ENCODE measurements at places on chromosomes 4 and X.

GRCh38 chr4:158159718-158160094 lies 13.1 kb downstream of the GASK1B start:
- DNase-seq: no peak

DNA sequence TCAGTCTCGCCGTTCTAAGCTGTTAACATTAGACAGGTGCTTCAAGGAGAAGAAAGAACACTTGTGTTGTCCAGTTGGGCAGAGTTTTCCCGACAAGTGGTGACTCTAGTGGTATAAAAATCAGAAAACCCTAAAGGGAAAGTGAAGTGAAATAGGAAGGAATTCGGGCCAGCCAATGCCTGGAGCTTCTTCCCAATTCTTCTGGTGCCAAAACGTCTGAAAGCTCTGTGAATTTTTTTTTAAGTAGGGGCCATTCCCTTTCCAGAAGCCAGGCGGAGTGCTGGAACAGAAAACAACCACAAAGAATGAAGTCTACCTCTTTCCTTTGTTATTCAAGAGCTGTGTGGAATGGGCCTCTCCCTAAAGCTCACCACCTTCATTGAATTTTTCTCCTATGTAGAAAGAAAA lies 43.1 kb upstream of the PPARGC1A start:
- peak; percentile 18 for DNase-seq

GRCh38 chr4:73139245-73139644 lies 69.7 kb upstream of the COX18 start:
- no peak for DNase-seq

- DNase-seq: no peak
Observed at GRCh38 chr4:168812806-168813205, 197.2 kb downstream of the CBR4 start.

DNA sequence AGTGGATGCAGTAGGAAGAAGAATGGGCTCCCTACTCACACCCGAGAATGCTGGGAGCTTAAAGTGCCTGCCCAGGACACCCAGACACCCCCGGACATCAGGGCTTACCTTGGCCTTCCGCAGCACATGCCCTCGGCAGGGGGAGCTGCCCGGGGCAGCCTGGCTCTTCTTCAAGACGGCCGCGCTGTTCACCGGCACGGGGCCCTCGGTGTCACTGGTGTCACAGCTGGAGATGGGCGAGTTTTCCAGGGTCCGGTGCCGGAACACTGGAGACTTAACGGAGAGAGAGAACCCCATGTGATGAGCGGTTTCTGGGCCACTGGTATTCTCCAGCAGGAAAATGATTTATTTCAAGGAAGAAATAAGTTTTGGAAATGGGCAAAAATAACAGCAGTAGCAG lies 170.9 kb downstream of the AFAP1 start:
- no peak for DNase-seq

- no peak for DNase-seq
Observed at GRCh38 chrX:39972340-39972739, 125.4 kb downstream of the BCOR start.

GRCh38 chr4:183443655-183444213 lies 702 bp upstream of the CDKN2AIP start:
- peak; percentile 86 for DNase-seq

- DNase-seq: peak; percentile 66
Observed at GRCh38 chr4:113952452-113953029, 26.9 kb downstream of the ARSJ start.

GRCh38 chr4:118760493-118760892 lies 75.3 kb downstream of the METTL14 start:
- no peak for DNase-seq

- no peak for DNase-seq
Observed at GRCh38 chr4:139852612-139853269, 187.1 kb downstream of the MGST2 start.

- peak; percentile 66 for DNase-seq
Observed at GRCh38 chr4:118772081-118772766, 63.7 kb downstream of the SEC24D start.

DNA sequence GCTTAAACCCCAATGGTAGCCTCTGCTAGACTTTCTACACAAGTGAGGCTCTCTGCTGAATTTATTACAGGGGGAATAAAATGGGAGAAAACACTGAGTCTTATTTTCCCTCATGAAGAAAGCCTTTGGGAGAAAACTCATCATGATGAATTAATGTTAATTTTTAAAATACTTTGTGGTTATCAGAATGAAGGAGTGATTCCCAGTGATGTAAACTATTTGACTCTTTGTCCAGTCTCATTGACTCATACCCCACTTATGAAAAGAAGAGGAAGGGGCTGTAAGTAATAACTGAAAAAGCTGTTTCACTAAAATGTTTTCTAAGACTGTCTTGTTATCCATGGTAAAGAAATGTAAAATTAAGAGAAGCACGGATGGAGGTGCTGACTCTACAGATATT lies 208.8 kb downstream of the GRIA3 start:
- DNase-seq: no peak

DNA sequence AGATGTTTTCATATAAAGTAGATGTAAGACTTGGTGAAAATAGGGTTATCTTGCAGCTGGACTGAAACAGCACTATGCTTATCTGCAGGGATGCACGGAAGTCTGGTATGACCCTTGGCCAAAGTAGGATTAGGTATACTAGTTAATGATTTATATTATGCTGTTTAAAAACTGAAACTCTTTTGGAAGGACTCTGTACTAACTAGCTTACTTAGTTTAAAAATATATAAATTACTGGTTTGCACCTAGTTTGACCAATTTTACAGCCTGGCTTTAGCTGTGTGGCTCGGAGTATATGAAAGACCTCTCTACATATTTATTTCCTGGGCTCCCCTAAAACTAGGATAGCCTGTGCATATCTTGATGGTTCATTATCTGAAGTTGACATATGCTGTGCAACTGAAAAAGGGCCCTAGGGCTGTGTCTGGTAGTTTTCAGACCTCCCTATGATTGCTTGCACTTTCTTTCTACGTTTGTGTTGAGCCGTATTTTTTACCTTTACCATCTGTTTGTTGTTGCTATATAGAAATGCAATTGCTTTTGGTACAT lies 89.2 kb downstream of the TMEM144 start:
- peak; percentile 36 for DNase-seq

- DNase-seq: peak; percentile 51
Observed at GRCh38 chr4:185730849-185731608, 81.0 kb downstream of the SORBS2 start.

- DNase-seq: no peak
Observed at GRCh38 chr4:7029212-7029611, 14.0 kb upstream of the TADA2B start.

DNA sequence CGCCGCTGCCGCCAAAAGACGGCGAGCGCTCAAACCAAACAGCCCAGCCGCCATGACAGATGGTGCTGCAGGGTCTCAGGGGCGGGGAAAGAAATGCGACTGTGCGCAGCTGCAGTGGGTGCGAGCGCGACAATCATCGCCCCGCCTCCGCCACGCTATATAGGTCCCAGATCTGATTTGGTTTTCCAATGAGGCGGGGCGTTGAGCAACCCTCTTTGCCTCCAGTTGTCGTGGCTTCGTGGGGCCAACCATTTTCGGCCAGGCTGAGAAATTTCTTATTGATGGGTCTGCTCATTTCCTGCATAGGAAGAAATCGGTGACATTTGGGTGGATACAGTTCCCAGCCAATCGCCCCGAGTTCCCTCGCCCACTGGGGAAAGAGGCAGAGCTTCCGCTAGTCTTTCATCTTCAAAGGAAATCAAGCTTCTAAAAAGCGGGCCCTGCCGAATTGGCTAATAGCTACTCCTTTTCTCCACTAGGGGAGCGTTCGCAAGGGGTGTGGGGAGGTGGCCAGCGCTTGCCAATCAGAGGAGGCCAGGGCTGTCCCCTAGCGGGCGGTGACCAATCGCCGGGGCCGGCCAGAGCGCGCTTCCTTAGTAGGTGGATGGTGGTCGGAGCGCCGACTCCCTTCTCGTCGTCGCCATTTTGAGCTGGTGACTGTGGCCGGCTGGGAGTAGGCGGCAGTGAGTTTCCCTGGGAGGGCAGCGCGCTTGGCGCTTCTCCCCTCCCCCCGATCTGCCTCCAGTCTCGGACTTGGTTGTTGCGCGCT lies at the start of the genes NDUFB11 and RBM10:
TSS of gene NDUFB11 (minus strand) at position 77 of the 769 bp plus-strand sequence. CDS start at position 54, 23 bp downstream.
TSS of gene RBM10 (plus strand) at position 596 of the 769 bp plus-strand sequence. CDS start 2,261 bp downstream, outside the sequence.
- peak; percentile 96 for DNase-seq

DNA sequence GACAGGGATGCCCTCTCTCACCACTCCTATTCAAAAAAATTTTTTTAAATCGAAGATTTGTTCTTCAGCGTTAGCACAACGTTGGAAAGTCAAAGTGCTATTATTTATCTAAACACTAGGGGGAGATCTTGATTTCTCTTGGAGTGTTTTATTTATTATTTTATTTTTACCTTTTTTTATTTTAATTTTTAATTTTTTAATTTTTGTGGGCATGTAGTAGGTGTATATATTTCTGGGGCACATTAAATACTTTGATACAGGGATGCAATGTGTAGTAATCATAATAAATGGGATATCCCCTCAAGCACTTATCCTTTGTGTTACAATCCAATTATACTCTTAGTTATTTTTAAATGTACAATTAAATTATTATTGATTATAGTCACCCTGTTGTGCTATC lies 37.4 kb upstream of the SLC10A4 start:
- peak; percentile 31 for DNase-seq

DNA sequence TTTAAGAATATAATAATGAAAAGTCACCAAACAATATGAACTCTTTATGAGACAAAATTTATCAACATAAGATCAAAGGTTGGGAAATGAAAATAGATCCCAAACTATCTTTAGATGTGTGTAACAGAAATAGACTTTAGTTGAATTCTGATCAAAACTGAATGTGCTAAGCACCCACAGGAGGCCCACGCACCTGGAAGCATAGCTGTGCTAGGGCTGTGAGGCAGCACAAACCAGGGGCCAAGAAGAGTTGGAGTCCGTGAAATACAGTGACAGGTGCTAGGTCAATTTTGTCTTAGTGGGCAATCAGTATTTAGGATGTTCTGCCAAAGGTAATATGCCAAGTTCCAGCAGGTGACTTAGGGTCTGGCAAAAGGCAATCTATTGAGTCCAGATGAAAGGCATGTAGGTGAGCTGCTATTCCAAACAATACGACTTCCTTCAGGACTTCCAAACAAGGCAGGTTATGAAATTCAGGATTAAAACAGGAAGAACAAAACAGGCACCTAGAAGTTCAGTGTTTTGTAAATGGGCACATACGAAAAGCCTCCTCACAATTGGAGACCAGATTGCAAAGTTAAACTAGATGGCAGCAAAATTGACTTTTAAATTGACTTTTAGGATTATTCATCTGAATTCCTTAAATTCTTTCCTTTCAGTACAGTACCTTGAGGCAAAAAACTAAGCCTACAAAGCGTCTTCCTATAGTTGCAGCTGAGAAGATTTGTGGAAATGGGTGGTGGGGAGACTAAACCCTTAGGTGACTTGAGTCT lies 4.7 kb upstream of the PCDH18 start:
- DNase-seq: no peak

- peak; percentile 0 for DNase-seq
Observed at GRCh38 chrX:22486296-22486695, 213.6 kb downstream of the CBLL2 start.

- peak; percentile 33 for DNase-seq
Observed at GRCh38 chr4:182578402-182578801, 335.2 kb downstream of the TENM3 start.

- peak; percentile 67 for DNase-seq
Observed at GRCh38 chr4:80206521-80207171, 9.3 kb downstream of the PRDM8 start.

GRCh38 chr4:78610546-78611214 lies 59.1 kb downstream of the ANXA3 start:
- DNase-seq: peak; percentile 78

DNA sequence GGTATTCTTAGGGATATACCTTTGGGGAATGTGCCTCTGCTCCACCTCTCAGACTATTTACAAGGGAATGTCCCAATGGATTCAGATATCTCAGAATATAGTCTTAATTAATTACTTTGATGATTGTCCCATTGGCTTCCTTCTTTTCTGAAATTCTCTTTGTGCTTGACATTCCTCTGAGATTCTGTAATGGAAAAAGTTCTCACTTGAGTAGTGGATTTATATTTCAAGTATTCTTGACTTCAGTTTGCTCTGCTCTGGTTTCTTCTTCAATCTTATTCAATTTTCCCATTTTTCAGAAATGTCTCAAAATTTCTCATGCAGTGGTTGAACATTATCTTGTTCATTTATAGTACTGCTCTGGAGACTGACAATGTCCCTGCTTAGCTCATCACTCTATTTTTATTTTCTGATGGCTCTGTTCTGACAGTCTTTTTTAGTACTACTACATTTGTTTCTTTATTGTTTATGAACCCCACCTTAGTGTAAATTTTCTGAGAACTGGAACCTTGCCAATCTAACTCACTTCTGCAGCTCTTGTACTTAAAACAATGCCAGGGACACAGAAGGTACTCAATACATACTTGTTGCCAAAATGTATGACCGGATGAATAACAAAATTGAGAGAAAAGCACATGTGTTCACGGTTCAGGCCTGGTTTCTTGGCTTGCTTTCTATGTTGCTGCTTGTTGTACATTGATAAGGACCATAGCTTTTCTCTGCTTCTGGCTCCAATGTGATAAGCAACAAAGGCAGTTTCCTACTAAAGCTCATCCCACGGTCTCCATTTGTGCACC lies 471.7 kb downstream of the GASK1B start:
- DNase-seq: no peak

GRCh38 chr4:147855571-147856009 lies 123.7 kb downstream of the ARHGAP10 start:
- no peak for DNase-seq

DNA sequence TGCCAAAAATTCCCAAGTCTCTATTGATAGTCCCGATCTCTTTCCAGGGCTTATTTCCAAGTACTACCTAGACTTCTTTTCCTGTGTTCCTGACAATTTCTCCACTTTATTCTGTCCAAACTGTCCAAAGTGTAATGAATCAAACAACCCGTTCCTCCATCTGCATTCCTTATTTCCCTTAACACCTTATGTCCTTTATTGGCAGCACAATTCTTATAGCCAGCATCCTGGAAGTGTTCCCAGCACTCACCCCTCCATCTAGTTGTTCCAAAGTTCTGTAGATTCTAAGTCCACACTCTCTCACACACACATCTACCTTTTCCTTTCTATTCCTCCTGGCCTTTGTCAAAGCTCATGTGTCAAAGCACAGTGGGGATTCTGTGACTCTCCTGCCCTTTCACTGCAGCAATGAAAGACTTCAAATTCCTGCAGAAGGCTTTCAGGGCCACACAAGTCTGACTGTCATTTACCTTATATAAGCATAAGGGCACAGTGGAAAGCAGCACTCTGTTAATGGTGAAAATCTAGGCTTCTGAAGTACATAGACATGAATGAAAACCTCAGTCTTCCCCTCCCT lies 22.1 kb downstream of the LIMCH1 start:
- DNase-seq: no peak

DNA sequence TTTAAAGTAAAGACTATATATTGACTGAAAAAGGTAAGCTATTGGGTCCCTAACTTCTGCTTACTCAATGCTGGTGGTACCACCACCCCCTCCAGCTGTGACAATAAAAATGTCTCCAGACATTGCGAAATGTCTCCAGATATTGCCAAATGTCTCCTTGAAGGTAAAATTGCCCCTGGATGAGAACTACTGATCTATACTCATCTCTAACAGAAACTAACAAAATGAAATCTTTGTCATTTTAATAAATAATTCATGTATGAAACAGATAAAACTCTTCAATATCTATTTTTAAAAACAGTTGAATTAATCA lies 20.1 kb downstream of the CLTRN start:
- DNase-seq: no peak
